MM.1S (cell line): ENCODE measurements at places on chromosomes 7 and 10.

DNA sequence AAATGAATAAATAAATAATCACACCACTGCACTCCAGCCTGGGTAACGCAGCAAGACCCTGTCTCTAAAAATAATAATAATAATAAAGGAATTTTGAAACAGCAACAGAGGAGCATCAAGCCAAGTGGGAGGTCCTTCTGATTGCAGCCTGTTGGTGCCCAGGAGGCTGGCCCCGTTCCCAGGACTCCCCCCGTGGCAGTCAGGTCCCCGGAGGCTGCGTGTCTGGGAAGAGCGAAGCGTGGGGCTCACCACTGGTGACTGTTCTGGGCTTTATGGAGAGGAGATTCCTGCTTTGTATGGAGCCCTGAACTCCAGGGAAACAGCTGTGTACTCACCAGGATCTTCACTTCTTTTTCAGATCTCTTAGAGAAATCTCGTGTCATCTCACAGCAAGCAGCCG lies 19.3 kb upstream of the MYH16 start:
- DNase-seq = no peak

- DNase-seq = no peak
These were observed 149.0 kb upstream of the STEAP4 start for GRCh38 chr7:88455696-88456095.

DNA sequence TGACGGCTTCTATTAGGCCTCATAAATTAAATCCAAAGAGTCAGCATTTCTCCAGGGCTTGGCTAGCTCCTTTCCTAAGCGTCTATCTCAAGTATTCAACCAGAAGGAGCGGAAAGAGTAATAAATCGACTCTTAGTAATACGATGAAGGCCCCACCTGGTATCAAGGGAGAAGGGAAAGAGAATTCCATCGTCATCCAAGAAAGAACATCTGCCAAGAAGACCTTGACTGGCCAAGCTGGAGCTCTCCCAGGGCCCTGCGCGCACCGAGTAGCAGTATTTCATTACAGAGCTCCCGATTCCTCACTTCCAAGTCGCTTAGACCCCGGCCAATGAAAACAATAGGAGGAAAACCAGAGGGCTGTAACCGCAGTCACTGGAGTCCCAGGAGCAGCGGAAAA lies 178.0 kb upstream of the FRMD4A start:
- DNase-seq = no peak

- no peak for DNase-seq
These were observed 5.4 kb downstream of the COBL start for GRCh38 chr7:51311166-51311565.

DNA sequence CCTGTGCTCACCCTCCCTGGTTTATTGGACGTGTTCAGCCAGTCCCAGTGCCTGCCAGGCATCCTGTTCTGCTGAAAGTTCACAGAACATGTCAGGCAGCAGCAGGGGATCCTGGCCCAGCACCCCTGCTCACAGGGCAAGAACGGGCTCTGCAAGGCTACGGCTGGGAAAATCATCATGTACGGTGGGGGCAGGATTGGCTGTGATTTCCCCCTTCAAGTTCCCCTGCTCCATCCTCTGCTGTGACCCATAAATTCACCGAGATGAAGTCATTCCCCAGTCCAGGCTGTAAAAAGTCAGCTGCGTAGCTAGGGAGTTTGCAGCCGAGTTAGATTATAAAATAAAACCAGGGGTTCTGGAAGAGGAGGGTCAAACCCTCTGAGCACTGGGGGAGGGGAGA lies 484.1 kb upstream of the ZMIZ1 start:
- DNase-seq = no peak

GRCh38 chr7:17391366-17391765 lies 92.9 kb downstream of the AHR start:
- DNase-seq = no peak

DNA sequence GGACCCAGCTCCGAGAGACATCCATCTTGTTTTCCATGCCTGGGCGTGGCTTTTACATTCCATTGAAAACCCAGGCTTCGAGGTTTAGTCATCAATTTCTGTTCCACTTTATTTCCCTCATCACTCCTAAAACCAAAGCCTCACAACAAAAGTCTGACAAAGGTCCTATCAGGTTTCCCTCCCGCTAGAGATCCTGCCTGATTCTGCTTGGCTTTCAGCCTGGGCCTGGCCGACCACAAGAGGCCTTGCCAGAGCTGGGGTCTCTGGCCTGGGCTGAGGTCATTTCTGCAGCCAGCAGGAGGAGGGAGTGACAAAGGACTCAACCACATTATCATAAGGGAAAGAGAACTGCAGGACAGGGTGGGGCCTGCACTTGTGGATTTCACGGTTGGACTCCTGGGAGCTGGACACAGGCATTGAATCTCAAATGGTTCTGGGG lies 167.0 kb downstream of the FANK1 start:
- no peak for DNase-seq

DNA sequence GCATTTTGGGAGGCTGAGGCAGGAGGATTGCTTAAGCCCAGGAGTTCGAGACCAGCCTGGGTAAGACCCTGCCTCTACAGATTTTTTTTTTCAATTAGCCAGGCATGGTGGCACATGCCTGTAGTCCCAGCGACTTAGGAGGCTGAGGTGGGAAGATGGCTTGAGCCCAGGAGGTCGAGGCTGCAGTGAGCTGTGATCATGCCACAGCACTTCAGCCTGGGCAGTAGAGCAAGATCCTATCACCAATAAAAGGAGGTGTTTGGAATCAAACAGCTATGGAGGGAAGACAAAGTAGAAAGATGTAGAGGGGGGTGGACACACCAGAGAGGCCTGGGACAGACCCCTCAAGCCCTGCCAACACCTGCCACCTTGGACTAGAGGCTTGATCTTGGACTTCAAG lies 9.1 kb upstream of the TNRC18 start:
- no peak for DNase-seq

DNA sequence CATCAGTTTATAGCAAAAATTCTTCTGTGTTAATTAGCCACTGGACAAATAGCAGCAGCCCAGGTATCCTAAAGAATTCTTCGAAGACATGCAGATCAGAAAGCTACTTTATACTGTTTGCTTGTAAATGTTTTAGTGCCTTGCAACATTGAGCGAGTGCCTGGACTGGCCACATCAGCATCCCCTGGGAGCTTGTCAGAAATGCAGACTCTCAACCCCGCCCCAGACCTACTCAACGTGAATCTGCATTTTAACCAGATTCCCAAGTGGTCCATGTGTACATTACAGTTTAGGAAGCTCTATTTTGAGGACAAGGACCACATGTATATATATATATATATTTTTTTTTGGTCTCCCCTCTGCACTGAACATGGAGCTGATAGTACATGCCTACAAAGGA lies 18.5 kb upstream of the PLEKHS1 start:
- no peak for DNase-seq

DNA sequence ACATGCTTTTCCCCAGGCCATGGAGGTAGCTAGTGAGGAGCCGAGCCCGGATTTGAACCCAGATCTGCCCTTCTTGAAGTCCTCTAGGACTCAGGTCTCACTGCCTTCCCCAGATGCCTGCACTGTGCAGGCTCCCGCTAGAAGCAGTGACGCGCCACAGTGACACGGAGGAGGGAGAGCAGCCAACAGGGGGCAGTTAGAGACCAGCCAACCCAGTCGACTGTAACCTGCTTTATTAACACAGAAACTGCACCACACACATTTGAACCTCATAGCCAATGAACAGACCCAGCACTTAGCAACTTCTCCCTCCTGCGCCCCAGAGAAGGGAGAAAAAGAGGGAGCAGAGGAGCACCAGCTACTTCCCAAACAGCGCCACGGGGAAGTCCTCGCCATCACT lies 27.4 kb downstream of the PILRA start:
- DNase-seq = no peak

DNA sequence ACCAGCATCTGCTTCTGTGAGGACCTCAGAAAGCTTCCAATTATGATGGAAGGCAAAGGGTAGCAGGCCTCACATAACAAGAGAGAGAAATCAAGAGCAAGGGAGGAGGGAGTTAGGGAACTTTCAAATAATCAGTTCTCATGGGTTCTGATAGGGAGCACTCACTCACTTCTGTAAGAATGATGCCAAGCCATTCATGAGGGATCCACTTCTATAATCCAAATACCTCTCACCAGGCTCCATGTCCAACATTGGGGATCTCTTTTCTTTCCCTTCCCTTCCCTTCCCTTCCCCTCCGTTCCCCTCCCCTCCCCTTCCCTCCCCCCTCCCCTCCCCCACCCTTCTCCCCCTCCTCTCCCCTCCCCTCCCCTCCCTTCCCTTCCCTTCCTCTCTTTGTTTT lies 884.6 kb upstream of the GHITM start:
- DNase-seq = no peak

DNA sequence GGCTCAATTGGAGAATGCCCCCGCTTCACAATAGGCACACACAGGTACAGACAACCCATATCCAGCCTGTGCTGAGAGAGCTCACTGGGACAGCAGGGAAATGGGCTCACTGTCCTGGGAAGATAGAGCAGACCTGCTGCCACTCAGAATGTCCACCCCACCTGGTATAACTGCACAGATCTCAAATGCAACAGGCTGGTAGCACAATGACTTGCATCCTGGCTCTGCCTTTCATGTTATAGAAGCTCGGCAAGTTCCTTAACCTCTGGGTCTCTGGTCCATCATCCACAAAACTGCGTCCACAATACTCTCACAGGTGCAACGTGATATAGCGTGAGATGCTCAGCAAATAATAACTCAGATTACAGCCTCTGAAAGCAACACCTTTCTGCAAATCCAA lies 295.4 kb downstream of the GRID1 start:
- no peak for DNase-seq

DNA sequence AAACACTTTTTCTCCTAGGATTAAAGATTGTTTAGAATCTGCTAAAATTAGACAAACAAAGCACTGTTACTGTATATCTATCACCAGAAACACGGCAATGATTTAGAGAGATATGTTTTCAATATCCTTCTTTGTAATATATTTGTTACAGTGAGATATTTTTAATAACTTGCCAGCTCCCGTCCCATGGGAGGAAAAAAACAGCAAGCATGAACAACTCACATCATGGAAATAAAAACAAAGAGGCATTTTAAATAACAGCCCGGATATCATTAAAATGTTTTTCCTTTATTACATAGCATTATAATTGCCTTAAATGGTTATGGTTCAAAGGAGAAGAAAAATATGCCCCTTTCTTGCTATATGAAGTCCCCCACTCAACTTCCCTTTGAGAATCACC lies 272.1 kb downstream of the BMPER start:
- DNase-seq = no peak

DNA sequence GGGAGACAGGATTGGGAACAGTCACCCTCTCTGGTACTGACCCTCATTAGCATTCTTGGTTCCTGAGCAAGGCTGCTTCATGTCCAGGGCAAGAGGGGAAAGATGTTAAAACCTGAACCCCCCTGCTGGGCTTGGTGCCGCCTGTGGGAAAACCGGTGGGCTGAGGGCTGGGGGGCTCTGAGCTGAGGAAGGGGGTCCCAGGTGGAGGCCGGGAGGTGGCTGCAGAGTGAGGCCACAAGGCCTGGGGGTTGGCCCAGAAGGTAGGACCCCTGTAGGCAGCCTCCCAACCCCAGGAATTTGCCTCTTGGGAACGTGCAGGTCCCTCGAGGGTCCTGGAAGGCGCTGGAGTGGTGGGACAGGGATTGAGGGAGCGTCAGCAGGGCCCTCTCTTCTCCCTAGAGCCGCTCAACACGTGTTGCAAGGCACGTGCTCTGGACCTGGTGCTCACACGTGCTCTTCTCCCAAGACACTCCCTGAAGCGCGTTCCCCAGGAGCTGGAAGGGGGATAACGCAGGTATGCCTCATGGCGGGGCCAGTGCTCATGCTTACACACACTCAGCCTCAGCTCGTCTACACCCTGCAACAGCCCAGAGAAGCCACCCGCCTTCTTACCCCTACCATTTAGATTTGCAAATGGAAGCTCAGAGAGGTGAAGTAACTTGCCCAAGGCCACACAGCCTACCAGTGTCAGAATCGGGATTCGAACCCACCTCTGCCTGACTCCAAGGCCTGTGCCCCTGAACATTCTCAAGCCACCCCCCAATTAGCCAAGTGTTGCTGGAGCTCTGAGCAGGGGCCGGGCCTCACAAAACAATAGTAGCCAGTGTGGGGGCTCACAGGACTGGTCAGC lies 64.4 kb downstream of the LHPP start:
- DNase-seq = no peak

- peak; percentile 14 for DNase-seq
These were observed 32.1 kb upstream of the GTF2I start for GRCh38 chr7:74625446-74625845.

DNA sequence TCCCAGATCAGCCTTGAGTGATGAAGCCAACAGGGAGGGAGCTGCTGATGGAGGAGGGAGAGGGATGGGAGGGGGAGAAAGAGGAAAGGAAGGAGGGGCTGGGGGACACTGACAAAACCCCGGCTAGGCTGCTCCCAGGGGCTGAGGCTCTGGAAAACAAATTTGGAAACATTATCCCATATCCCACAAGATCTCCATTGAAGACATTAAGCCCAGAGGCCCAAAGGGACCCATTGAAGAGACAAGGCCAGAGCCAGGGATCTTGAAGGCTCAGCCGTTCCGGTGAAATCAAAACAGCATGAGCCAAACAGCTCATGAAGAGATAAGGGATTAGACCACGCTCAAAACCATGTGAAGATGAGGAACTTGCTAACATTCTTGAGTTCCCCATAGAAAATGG lies 184.3 kb upstream of the ITGB1 start:
- no peak for DNase-seq

- DNase-seq = no peak
These were observed 143.0 kb upstream of the NRP1 start for GRCh38 chr10:33477291-33478088.

DNA sequence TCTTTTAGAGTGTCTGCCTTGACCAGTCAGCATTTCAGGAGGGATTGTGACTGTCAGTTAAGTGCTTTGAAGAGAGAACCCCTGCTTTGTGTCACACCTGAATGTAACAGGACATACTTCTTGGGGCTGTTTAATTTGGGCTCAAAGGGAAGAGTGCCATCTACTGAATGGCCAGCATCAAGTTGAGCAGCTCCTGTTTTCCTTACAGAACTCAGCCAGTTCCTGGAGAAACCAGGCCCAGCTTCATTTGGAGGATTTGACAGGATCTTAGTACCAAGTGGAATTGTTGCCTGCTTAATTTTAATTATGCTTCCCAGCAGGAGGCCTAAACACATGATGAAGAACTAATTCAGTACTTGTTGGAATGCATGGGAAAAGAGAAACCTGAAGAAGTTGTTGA lies 8.3 kb downstream of the ADD3 start:
- no peak for DNase-seq

- DNase-seq = peak; percentile 27
These were observed 9.8 kb upstream of the LAMB1 start for GRCh38 chr7:108012499-108013430.

- DNase-seq = no peak
These were observed 23.6 kb downstream of the PITRM1 start for GRCh38 chr10:3148994-3149393.

- DNase-seq = no peak
These were observed 17.8 kb upstream of the CCDC71L start for GRCh38 chr7:106678795-106679152.

- peak; percentile 46 for DNase-seq
These were observed 1.7 kb downstream of the SH2B2 start for GRCh38 chr7:102288285-102288930.

DNA sequence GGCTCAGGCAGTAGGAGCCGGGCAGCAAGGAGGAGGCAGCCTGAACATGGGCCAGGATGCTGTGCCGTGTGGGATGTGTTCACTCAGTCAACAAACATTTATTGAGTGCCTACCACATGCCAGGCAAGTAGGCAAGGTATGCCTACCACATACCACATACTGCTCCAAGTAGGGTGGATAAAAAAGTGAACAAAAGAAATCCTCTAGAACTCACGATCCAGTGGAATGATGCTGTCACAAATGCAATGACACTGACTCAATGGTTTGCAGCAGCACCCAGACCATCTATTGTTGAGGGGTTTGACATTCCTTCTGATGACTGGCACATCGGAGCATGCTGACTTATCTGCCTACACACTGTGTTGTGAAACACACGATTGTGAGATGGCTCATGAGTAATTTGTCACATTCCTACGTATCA lies 413.5 kb downstream of the NRG3 start:
- DNase-seq = no peak
